Liver (tissue), 10 donors: ENCODE measurements at places on chromosomes 2 and 18. TPM values are rescaled to one million over a fixed set of nuclear protein-coding genes. Genes with fewer than 3 reads are reported as not detected.

UGT1A3 gene
- 61.6 TPM for polyA plus RNA-seq

GRCh38 chr18:48543228-48543627, 4.4 kb downstream of the CTIF start:
- no peak for DNase-seq

GRCh38 chr2:44195714-44196113, 27.0 kb downstream of the PPM1B start:
- DNase-seq, result no peak

GRCh38 chr2:239307221-239307569, 93.6 kb downstream of the HDAC4 start:
- DNase-seq, result no peak

WNT10A gene
- 0.01 TPM for polyA plus RNA-seq

- DNase-seq, result no peak
Observed at GRCh38 chr2:8022908-8023640, 658.8 kb upstream of the ID2 start.

GRCh38 chr2:33475224-33476130, 972 bp upstream of the RASGRP3 start:
- peak; percentile 80 for DNase-seq

REG3A gene
- polyA plus RNA-seq, result not detected

- no peak for DNase-seq
Observed at GRCh38 chr18:54209471-54210180, 14.8 kb downstream of the MBD2 start.

GRCh38 chr2:126792186-126792585, 106.5 kb upstream of the TEX51 start:
- DNase-seq, result no peak

- DNase-seq, result no peak
Observed at GRCh38 chr18:55261253-55261652, 302.0 kb upstream of the CCDC68 start.

- DNase-seq, result peak; percentile 23
Observed at GRCh38 chr2:126707191-126707590, 51.2 kb downstream of the GYPC start.

- no peak for DNase-seq
Observed at GRCh38 chr2:190713471-190713870, 64.6 kb downstream of the NAB1 start.

COL4A3 gene
- 0.24 TPM for polyA plus RNA-seq

DNA sequence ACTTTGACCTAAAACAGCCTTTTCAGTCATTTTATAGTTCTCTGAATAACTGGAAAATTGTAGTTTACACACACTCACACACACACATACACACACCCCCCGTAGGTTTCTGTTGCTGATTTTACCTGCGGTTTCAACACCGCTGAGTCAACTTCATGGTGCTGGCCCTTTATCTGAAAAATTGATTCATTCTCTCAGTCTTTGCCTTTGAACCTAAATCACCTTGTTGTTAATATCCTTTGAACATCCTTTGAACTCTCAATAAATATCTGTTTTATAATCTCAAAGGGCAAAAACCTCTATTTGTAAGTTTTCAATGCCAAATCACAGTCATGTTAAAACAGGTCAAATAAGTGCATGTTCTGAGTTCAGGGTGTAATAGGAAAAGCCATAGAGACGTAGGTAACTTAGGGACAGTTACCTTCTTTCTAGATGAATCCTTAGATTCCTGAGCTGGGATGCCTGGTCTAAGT, 109.0 kb upstream of the BZW1 start:
- no peak for DNase-seq

DNA sequence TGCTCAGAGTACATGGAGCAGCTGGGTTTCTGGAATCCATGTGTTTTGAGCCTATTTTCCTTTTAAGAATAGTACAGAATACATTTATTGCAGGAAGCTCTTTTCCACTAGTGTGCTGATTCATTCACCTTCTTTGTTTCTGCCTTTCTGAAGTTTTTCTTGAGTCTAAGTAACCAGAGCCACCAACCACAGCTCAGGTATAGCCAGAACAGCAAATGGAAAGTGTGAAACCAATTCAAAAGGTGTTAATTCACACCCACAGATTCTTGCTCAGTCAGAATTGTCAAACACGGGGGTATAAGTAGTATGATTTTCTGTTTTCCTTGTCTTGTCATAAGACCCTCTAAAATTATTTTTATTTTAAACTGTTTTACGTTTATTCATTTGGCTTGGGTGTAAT, 75.9 kb upstream of the DYNAP start:
- no peak for DNase-seq

ATP8B1 gene
- polyA plus RNA-seq, result 6.3 TPM

GRCh38 chr2:203070701-203071100, 56.0 kb downstream of the NBEAL1 start:
- DNase-seq, result no peak

EN1 gene
- polyA plus RNA-seq, result not detected

FBXO48 gene
- polyA plus RNA-seq, result 1.0 TPM

DNA sequence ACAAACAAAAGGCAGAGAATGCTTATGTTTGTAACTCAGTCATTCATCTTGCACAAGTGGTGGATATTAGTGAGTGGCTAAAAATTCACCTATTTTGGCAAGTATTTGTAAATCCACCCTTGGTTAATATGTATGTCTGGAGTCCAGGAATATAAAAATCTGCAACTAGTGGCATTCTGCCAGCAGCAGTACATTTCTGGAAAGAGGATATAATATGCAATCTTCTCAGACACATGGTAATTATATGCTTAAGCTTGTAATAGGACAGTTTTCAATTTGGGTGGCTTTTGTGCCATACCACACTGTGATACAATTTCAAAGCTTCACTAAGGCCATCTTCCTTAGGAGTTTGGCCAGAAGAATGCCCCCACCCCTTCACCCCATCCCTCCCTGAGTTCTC, 693.3 kb downstream of the MBD2 start:
- DNase-seq, result no peak
